ENCODE measurements at places on chromosomes 6 and 20. TPM values are rescaled to one million over a fixed set of nuclear protein-coding genes. Genes with fewer than 3 reads are reported as not detected.

Gene SCUBE3
- not detected for total RNA-seq

DNA sequence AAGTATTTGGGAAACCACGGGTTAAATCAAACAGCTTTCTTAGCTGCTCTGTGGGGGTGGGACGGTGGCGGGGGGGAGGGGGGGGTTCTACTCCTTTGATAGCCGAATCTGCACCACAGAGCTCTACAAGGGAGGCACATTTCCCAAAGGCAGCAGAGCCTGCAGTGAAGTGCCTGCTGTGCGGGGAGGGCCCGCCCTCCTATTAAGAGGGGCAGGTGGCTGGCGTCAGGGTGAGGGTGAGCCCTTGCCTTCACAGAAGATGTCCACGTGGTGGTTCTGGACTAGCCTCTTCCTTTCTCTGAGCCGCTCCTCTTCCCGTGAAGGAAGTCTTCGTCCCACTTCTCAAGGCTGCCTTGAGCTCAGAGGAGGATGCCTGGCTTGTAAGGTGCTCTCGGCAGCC is 174.9 kb upstream of the THBS2 start:
- no peak for DNase-seq

Gene ENPP5
- 1.2 TPM for total RNA-seq

- DNase-seq, result no peak
Observed at GRCh38 chr20:37395921-37396415, 50.0 kb downstream of the SRC start.

- DNase-seq, result no peak
Observed at GRCh38 chr20:63054681-63055240, 48.0 kb upstream of the BHLHE23 start.

DNA sequence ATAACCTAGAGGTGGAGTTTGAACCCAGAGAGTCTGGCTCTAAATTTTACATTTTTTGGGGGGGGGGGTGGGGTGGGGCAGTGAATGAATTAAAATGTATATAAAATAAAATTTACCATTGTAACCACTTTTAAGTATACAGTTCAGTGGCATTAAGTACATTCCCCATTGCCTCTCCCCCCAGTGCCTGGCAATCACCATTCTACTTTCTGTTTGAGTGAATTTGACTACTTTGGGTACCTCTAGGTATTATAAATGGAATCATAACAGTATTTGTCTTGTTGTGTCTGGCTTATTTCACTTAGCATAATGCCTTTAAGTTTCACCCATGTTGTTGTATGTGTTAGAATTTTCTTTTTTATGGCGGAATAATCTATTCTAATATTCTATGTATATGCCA is 2.7 kb downstream of the FAM110A start:
- no peak for DNase-seq

- DNase-seq, result peak; percentile 1
Observed at GRCh38 chr6:145964948-145965366, 799 bp upstream of the SHPRH start.

DNA sequence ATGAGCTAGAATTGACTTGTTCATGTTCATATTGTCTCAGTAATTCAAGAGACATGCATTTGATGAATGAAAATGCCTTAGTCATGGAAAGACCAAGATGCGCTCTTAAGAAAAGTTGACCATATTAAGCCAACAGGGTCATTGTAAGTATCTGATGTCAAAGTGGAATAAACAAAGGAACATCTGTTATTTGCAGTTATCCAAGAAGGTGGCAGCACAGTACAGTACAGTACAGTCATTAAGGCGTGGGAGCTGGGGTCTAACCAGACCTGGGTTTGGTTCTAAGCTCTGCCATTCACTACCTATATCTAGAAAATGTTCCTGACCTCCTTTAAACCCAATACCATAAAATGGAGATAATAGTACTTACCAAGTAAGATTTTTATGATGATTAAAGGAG is 178.1 kb downstream of the BACH2 start:
- no peak for DNase-seq

- DNase-seq, result no peak
Observed at GRCh38 chr6:44201200-44201599, 15.5 kb upstream of the MYMX start.

Gene TAAR6
- total RNA-seq, result not detected

Gene LHFPL5
- total RNA-seq, result not detected

DNA sequence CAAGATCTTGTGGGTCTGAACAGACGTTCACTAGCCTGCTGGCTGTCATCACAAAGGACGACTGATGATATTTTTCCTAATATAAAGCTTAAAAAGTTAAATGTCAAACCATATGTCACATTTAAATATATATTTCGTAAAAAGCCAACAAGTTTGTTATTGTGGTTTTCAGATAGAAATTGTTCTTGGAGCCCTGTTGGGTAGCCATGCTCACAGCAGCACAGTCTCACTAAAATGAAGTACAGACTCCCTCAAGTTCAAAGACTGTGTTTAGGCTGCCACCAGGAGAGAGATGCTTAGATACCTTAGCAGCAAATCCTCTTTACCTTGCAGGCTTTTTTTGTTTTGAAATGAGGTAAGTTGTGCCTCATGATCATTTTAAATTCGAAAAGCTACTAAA is 17.8 kb downstream of the EEF1E1 start:
- no peak for DNase-seq

Gene DEFB124
- not detected for total RNA-seq

DNA sequence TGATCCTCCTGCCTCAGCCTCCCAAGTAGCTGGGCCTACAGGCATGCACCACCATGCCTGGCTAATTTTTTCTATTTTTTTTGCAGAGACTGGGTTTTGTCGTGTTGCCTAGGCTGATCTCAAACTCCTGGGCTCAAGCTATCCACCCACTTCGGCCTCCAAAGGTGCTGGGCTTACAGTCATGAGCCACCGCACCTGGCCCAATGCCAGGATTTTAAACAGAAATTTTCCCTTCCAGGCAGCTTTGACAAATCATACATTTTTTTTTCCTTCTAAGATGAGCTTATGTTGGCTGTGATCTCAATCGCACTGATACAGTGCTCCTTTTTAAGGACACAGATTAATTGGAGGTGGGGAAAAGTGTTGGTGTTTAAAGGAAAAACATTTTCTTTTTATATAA is 73.2 kb upstream of the CD2AP start:
- DNase-seq, result no peak

- DNase-seq, result peak; percentile 32
Observed at GRCh38 chr6:117547688-117548621, 54.4 kb downstream of the GOPC start.

Gene HTR1E
- not detected for total RNA-seq

Gene ZNF334
- total RNA-seq, result not detected

Gene HLA-DQA2
- not detected for total RNA-seq

GRCh38 chr6:157045831-157046454 is 268.8 kb downstream of the ARID1B start:
- DNase-seq, result no peak

Gene HAO1
- not detected for total RNA-seq

DNA sequence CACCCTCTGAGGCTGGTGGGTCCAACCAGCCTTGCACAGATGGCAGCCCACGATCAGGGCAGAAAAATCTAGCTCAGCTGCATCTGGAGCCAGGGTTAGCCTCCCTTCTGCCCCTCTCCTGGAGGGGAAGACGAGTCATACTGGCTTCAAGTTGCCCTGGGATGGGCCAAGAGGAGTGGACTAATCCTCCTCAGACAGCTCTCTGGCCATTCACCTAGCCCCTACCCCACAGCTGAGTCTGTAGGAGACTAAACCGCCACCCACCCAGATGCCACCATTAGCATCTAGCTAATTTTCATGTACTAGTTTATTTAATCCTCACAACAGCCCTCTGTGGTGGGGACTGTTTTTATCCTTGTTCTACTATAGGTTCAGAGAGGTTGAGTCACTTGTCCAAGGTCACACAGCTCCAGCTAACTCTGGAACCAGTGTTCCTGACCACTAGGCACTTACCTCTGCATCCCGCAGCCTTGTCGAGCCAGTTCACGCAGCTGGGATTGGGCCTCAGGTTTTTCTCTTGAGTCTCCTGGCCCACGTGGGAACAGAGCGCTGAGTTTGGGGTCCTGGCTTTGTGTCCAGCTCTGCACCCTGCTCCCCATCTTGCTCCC is 48.5 kb upstream of the CCDC167 start:
- DNase-seq, result no peak

DNA sequence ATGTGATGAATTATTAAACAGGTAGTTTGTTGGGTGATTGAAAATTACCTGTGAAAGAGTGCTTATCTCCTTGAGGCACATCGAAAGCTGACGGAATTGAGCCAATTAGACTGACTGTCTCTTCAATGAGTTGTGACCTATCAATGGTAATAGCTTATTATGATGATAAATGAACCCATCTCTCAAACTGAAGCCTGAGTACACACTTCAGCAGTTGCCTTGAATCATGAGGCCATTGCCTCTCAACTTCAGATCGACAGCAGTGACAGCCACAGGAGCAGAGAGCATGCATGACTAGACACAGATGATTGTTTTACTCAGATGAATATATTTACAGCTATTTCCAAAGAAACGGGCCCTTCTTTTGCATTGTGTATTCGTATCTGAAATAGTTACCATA is 323.9 kb downstream of the LAMA2 start:
- DNase-seq, result no peak

Gene PTPRT
- total RNA-seq, result not detected

GRCh38 chr6:158461954-158462353 is 97.9 kb upstream of the TMEM181 start:
- no peak for DNase-seq

DNA sequence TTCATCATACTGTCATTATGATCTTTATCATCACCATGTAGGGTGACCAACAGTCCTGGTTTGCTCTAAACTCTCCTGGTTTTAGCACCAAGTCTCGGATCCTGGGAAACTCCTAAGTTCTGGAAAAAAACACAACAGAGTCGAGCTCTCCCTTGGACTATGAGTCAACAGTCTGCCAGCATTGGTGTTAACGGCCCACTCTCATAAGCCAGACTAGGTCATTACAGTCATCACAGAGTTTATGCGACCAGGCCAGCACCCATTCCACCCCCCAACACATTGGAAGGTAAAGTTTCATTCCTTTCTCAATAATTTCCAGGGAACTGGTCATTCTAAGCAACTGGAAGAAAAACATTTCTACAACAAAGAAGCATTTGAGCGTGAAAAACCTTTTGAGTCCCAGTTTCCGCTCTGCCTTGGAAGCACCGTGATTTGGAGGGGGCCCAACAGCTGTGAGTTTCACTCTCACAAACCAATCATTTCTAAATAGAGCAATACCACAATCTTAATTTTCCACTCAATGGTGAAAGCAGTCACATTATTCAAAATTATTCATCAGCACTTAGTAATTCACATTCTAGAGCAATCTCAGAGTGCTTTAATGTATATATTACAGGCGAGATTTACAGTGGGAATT is 445.0 kb downstream of the CDH26 start:
- DNase-seq, result no peak

Gene CALHM4
- total RNA-seq, result not detected

- DNase-seq, result no peak
Observed at GRCh38 chr6:39362487-39362865, 40.0 kb upstream of the KCNK16 start.

- no peak for DNase-seq
Observed at GRCh38 chr6:30882759-30883684, 1.3 kb upstream of the DDR1 start.

DNA sequence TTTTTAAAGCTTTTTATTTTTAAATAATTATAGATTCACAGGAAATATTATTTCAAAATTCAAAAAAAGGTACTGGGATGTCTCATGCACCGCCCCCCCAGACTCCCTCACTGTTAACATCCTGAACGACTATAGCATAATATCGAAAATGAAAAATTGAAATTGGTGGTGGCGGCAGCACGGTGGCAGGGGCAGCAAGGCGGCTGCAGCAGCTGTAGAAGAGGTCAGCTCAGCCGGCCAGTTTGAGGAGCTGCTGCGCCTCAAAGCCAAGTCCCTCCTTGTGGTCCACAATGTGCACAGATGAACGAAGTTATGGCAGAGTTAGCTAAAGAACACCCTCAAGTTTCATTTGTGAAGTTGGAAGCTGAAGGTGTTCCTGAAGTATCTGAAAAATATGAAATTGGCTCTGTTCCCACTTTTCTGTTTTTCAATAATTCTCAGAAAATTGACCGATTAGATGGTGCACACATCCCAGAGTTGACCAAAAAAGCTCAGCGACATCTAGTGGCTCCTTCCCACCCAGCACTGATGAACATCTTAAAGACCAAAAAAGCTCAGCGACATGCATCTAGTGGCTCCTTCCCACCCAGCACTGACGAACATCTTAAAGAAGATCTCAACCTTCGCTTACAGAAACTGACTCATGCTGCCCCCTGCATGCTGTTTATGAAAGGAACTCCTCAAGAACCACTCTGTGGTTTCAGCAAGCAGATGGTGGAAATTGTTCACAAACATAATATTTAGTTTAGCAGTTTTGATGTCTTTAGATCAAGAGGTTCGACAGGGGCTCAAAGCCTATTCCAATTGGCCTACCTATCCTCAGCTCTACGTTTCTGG is 100.8 kb downstream of the FAM217A start:
- DNase-seq, result peak; percentile 66

Measured in CD4-positive, alpha-beta memory T cell (primary cell).